ENCODE measurements at places on chromosomes 7 and 10.

- DNase-seq: no peak
Measured at GRCh38 chr7:50302486-50303334, 1.8 kb upstream of the IKZF1 start.

GRCh38 chr10:74738985-74739567 lies 87.3 kb upstream of the KAT6B start:
- no peak for DNase-seq

- no peak for DNase-seq
Measured at GRCh38 chr7:7639847-7640220, 718 bp upstream of the UMAD1 start.

GRCh38 chr10:113499806-113500205 lies 53.0 kb upstream of the HABP2 start:
- DNase-seq: no peak

GRCh38 chr7:28165961-28166955 lies 14.3 kb downstream of the JAZF1 start:
- DNase-seq: no peak

DNA sequence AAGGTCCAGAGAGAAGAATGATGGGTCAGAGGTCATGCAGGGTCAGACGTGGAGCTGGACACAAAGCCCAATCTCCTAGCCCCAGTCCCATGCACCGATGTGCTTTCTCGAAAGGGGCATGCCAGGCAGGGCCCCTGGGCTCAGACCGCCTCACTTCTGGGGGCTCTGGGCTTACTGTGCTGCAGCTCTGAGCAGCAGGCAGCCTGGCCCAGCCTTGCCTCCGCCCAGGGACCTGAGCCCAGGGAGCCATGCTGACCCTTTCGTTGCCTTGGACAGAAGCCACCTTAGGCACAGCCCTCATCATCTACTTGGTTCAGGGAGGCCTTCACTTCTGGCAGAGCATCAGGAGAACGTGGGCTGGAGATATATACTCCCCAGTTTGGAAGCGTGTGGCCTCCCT lies 161.2 kb downstream of the GRK5 start:
- no peak for DNase-seq

GRCh38 chr7:66961096-66961495 lies 34.3 kb downstream of the SBDS start:
- DNase-seq: no peak

DNA sequence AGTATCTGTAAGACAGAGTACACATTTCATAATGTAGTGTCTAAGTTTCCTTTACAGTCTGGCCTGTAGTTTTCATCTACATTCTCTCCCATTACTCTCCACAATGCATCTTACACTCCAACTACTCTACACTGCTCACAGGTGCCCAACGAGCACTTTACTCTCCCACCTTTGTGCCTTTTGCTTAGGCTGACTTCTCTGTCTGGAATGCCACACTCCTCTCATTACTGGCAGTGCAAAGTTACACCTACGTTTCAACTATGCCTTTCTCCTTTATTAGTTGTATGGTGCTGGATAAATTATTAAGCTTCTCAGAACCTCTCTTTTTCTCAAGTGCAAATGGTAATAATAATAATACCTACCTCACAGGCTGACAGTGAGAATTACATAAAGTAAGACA lies 70.5 kb downstream of the RNLS start:
- no peak for DNase-seq

DNA sequence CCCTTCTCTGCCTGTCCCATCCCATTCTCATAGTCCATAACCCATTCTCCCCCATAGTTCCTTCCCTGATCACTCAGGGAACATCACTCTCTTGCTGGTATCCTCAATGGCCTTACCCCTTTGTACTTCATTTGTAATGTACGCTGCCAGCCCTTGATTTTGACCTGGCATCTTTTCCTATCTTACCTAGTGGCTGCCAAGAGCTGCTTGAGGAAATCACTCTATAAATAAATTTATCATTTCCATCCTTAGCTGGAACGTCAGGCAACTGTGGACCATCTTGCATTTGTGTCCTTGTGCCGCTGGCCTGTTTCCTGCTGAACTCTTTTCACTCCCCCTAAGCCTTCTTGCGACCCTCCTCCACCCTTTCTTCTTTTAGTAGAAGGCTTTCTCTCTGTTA lies 14.0 kb downstream of the CDK14 start:
- DNase-seq: no peak

DNA sequence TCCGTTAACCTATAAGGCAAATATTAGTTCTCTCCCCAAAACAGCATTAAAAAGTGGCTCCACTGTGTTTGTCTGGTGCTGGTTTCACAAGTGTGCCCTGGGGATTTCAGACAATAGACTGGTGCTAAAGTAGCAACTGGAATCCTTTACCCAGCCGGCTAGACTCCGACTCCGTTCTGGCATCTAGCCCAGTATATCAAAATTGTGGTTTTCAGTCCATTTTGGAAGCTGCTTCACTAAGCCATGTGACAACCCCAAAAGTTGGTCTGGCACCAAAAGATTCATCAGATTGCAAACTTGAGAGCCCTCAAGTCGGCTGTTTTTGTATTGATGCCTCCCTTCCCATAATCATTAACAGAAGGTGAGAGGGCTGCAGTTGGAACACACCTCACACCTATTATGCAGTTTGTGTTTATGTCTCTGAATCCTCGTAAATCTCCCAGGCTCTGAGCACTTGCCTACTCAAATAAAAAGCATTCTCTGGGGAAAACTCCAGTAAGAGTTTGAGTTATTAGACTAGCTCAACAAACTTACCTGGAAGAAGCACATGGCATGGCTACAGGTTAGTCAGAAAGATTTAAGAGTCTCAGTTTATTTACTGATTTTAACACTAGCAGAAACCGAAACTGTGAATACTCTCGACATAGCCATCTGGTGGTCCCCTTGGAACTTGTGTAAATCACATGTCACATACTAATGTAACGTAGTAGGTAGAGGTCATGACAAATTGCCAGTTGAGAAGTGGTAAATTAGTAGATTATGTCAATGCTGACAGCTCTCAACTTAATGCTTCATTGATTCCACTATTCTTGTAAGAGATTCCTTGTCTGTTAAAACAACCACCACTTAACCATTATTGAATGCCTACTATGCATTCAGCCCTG lies 14.8 kb upstream of the WNT16 start:
- DNase-seq: peak; percentile 81

DNA sequence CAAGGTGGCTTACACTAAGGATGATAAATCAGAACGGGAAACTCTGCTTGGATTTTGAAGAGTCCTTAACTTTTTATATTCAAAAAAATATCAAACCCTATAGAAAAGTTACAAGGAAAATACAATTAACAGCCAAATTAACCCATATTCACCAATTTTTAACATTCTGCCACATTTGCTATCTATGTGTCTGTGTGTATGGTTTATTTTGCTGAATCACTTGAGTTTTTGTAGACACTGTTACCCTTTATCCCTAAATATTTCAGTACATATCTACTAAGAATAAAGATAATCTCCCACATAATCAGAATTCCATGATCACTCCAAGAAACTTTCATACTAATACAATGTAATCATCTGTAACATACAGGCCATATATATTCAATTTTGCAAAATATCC lies 1.2 kb upstream of the SRPK2 start:
- no peak for DNase-seq

- peak; percentile 15 for DNase-seq
Measured at GRCh38 chr10:57579926-57580325, 687.8 kb downstream of the IPMK start.
